ENCODE measurements at places on chromosomes 6 and 20. TPM values are rescaled to one million over a fixed set of nuclear protein-coding genes. Genes with fewer than 3 reads are reported as not detected.

DNA sequence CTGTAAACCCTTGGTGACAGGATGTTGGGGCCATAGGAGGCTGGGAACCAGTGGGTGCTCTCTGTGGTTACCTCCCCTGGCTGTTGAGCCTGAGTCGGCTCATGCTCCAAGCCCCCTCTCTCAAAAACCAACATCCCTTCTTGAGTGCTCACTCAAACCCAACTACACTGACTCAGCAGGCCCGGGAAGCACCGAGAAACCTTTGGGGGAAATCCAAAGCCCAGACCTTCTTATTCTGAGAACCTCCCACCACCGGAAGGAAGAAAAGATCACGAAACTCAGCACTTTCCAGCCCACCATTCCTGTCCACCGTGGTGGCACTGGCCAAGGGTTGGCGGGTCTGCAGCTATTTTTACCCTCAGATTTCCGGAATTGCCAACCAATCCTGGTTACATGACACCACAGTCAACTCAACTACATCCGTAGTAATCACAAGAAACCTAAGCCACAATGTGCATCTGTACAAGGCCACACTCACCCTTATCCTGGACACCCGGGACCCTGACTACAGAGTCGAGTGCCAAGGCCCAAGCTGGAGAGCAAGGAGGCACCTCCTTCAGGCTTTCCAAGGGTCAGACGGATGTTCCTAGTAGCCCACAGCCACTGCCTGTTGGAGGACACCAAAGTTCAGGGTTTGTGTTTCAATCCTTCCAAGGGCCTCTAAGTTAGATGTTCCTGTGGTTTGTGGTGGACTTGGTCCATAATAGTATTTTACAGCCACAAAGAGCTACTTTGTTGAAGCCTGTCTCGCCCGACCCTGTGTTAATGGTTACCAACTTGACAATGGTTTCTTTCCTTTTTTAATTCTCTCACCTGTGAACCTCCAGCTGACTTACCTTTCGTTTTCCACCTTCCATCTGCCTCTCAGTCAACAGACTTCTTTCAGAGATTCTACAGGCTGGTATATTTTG, 317.0 kb downstream of the CDC5L start:
- no peaks in the 10 kb centered on the region for H3K36me3 ChIP-seq
- H3K4me1 ChIP-seq: no peaks in the 10 kb centered on the region
- no peak for DNase-seq
- no peaks in the 10 kb centered on the region for H3K27me3 ChIP-seq
- H3K27ac ChIP-seq: no peak overlapping the region

DNA sequence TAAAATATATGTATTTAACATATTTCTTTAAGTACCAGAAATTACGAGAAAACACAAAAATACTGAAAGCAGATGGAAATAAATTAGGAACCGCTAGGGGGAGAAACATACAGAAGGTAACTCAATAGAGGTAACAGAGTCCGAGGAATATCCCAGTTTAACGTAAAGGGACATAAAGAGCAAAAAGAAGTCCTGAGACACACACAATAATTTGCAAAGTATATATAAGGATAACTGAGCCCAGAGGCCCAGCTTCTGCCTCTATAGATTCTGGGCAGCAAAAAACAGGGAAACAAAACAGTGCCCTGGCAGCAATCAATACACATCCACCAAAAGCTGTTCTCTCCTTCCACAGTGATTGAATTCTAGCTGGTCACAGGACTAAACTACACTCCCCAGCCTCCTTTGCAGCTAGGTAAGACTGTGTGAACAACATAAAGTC, 15.1 kb downstream of the TBC1D32 start:
- H3K4me1 ChIP-seq: no peaks in the 10 kb centered on the region
- no peak overlapping the region for H3K27ac ChIP-seq
- no peaks in the 10 kb centered on the region for H3K36me3 ChIP-seq
- H3K4me3 ChIP-seq: peak overlapping the region; percentile 23

GRCh38 chr6:34138914-34139510, 6.9 kb downstream of the GRM4 start:
- H3K4me3 ChIP-seq: no peak overlapping the region
- peaks cover 7% of the 10 kb centered on the region for H3K4me1 ChIP-seq
- DNase-seq: no peak
- H3K27me3 ChIP-seq: no peaks in the 10 kb centered on the region
- H3K36me3 ChIP-seq: no peaks in the 10 kb centered on the region

DNA sequence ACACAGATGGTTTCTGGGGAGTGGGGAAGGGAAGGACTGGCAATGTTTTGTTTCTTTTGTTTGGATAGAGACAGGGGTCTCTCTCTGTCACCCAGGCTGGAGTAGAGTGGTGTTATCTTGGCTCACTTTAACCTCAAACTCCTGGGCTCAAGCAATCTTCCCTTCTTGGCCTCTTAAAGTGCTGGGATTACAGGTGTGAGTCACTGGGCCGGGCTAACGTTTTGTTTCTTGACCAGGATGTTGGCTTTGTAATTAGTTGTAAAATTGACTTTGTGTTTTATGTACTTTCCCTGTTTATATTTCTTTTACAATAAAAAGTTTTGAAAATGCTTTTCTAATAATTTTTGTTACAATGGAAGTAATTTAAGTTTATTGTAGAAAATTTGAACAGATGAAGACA, 10.9 kb downstream of the SPATS1 start:
- no peak overlapping the region for H3K4me3 ChIP-seq
- no peak for DNase-seq
- no peaks in the 10 kb centered on the region for H3K27me3 ChIP-seq
- no peaks in the 10 kb centered on the region for H3K4me1 ChIP-seq
- no peak overlapping the region for H3K27ac ChIP-seq

DNA sequence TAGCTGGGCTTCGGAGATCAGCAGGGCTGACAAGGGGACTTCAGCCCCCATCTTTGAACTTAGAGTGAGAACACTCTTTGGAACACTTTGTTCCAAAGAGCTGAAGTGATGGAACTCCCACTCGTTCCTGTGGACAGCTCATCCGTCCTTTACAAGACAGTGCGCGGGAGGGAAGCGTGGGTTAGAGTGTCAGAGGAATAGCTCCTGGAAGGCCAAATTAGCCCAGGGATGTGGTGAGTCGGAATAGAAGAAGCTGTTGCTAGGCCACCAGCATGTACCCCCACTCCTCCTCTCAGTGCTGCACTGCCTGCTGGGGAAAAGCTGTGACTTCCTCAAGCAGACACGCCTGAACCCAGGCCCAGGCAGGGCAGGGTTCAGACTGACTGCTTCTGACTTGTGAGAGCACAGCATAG, 1.7 kb downstream of the SDCBP2 start:
- no peaks in the 10 kb centered on the region for H3K36me3 ChIP-seq
- H3K4me3 ChIP-seq: no peak overlapping the region
- peaks cover 27% of the 10 kb centered on the region for H3K4me1 ChIP-seq
- DNase-seq: no peak
- no peaks in the 10 kb centered on the region for H3K27me3 ChIP-seq

GRCh38 chr6:96704713-96705112, 132.6 kb downstream of the GPR63 start:
- no peaks in the 10 kb centered on the region for H3K4me1 ChIP-seq
- H3K27me3 ChIP-seq: no peaks in the 10 kb centered on the region
- H3K4me3 ChIP-seq: no peak overlapping the region
- no peak for DNase-seq
- no peaks in the 10 kb centered on the region for H3K36me3 ChIP-seq

DNA sequence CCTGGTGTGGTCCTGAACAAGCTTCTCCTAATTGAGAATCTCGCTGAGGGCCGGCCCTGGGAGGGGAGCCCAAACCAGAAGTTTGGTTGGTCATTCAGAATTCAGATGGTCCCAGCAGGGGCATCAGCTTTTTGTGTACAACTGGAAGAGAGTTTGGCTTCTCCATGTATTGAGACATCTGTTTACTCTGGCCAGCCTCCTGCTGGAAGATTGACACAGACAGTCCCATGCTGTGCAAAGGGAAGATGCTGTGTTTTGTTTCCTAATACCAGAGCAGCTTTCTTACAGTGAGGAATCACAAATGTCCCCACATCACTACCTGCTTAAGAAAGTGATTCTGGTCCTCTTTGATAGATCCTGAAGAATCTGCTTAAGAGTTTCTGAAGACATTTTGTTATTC, 97.8 kb downstream of the PLEKHG1 start:
- no peaks in the 10 kb centered on the region for H3K27me3 ChIP-seq
- H3K4me1 ChIP-seq: no peaks in the 10 kb centered on the region
- H3K36me3 ChIP-seq: no peaks in the 10 kb centered on the region
- no peak overlapping the region for H3K4me3 ChIP-seq
- DNase-seq: no peak

- H3K27ac ChIP-seq: no peak overlapping the region
- DNase-seq: no peak
- no peak overlapping the region for H3K4me3 ChIP-seq
- H3K36me3 ChIP-seq: no peaks in the 10 kb centered on the region
- no peaks in the 10 kb centered on the region for H3K4me1 ChIP-seq
Measured at GRCh38 chr6:6845603-6846002, 257.1 kb downstream of the LY86 start.

DNA sequence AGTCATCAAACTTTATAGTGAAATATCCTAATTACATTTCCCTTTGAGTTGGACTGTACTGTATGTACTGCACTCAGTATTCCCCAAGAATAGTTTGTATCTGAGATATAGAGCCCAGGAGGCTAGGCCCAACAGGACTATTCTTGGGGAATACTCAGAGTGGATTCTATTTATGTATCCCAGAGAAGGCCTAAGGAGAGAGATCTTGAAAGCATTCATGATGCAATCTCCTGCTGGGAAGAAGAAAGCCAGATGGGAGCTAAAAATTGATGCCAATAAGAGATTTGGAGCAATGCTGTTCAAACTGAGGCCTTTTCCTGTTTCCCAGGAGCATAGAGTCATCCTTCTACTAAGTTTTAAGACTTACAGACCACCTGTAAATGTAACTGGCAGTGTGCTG, 452.1 kb upstream of the PLCB4 start:
- no peaks in the 10 kb centered on the region for H3K27me3 ChIP-seq
- H3K4me1 ChIP-seq: no peaks in the 10 kb centered on the region
- H3K27ac ChIP-seq: no peak overlapping the region
- no peak for DNase-seq

- H3K27me3 ChIP-seq: no peaks in the 10 kb centered on the region
- H3K27ac ChIP-seq: no peak overlapping the region
- no peaks in the 10 kb centered on the region for H3K36me3 ChIP-seq
- H3K4me1 ChIP-seq: no peaks in the 10 kb centered on the region
Measured at GRCh38 chr20:23150304-23151007, 64.3 kb upstream of the CD93 start.

- H3K27ac ChIP-seq: peak overlapping the region; percentile 88
- H3K27me3 ChIP-seq: no peaks in the 10 kb centered on the region
- DNase-seq: no peak
Measured at GRCh38 chr6:159715166-159715565, 12.1 kb upstream of the WTAP start.

DNA sequence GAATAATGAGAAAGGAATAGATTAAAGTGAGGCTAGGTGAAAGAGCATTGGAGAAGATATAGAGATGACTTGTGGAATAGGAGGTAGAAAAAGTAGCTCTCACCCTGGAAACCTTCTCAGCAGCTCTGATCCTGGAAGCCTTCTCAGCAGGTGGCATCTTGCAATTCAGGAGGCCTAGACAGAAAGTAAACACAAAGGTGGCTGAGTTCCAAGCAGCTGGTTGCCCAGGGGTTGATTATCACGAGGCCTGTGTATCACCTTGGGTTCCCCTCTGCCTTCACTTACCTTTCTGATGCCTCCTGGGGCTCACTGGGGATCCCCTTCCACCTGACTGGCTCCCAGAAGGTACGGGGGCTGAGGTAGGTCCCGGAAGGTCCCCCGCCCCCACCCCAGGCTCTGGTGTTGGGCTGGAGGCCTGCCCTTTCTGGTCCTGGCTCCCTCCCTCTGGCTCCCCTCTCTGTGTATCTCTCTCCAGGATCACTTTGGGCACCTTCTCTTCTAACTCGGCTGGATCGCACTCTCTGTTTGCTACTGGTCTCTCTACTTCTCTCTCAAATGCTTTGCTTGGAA, 9.7 kb downstream of the MDC1 start:
- no peak overlapping the region for H3K4me3 ChIP-seq
- no peak overlapping the region for H3K27ac ChIP-seq
- no peaks in the 10 kb centered on the region for H3K27me3 ChIP-seq
- DNase-seq: no peak

DNA sequence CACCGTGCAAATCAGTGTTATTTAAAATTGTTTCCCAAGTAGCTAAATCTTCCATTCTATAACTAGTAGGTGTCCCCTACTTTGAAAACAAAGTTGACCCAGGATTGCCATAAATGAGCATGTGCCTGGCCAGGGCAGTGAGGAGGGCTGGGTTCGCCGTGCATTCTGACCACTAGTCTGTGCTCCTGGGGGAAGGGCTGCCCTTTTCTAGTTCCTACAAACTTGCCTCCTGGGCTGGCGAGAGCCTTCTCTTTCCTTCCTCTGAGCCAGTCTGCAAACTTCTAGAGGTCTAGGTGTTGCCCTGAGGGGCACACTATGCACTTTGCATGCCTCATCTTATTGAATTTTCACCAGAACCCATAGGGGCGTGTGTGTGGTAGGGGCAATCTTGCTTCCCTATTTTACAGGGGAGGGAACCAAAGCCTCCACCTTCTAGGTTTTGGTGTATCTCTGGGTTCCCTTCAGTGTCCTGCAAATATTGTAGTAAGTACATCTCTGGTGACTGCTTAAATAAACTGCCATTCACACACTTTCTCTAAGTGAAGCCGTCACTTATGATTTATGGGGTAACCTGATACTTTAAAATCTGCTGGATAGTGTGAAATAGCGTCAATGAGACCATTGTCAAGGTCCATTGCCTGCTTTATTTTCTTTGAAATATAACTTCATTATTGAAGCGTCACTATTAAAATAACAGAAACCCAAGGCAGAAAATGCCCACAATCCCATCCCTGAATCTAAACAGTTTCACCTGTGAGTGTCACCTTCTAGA, 42.2 kb downstream of the CDH26 start:
- H3K36me3 ChIP-seq: no peaks in the 10 kb centered on the region
- DNase-seq: no peak
- no peak overlapping the region for H3K27ac ChIP-seq
- H3K27me3 ChIP-seq: no peaks in the 10 kb centered on the region
- H3K4me3 ChIP-seq: no peak overlapping the region

The CLPSL1 gene
- total RNA-seq: not detected

The PAX1 gene
- not detected for total RNA-seq

The LATS1 gene
- 30.2 TPM for total RNA-seq

The GINM1 gene
- 53.1 TPM for total RNA-seq

The EBF4 gene
- 22.0 TPM for total RNA-seq

The LIN28B gene
- total RNA-seq: not detected

The HIVEP1 gene
- total RNA-seq: 41.3 TPM

The ANGPT4 gene
- total RNA-seq: 0.66 TPM

The GZF1 gene
- 24.3 TPM for total RNA-seq

Measured in breast epithelium (tissue), 4 donors.